Forelimb muscle (tissue), 1 donor: ENCODE measurements at places on chromosomes 4 and X.

- peak; percentile 60 for DNase-seq
Measured at GRCh38 chr4:56790691-56791091, 30.8 kb downstream of the SPINK2 start.

DNA sequence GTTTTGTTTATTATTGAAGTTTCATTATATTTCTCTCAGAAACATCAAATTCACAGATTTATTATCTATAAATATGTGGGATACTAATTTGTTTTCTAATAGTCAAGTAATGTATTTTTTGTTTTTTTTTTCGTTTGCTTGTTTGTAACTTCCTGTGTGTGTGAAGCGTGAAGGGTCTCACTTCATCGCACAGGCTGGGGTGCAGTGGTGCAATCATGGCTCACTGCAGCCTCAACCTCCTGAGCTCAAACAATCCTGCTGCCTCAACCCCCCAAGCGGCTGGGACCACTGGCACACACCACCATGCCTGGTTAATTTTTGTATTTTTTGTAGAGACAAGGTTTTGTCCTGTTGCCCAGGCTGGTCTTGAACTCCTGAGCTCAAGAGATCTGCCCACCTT, 55.1 kb downstream of the SH3RF1 start:
- no peak for DNase-seq

DNA sequence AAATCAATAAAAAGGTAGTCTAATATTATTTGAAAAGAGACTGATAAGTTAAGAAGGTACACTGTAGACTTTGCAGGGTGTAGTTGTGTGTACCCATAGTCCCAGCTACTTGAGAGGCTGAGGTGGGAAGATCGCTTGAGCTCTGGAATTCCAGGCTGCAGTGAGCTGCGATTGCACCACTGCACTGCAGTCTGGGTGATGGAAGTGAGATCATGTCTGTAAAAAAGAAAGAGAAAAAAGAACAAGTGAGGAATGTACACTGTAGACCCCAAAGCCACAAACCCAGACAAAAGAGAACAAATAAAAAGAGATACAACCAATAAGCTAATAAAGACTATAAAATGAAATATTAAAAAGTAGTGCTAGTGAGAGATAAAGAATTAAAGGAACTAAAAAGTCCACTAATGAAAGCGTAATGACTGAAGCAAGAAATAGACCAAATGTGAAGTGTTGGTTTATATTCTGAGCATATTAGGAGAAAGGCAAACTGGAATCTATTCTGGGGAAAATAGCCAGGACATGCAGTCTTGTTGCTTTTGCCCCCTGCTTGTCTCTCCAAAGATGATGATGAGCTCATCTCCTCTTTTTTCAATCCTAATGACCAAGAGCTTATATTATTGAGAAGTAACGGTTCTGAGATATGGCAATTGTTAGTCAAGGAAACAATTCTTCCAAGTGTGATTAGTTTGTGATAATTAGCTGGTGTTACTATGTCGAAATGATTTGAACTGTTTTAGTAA, 19.1 kb downstream of the GSX2 start:
- no peak for DNase-seq

DNA sequence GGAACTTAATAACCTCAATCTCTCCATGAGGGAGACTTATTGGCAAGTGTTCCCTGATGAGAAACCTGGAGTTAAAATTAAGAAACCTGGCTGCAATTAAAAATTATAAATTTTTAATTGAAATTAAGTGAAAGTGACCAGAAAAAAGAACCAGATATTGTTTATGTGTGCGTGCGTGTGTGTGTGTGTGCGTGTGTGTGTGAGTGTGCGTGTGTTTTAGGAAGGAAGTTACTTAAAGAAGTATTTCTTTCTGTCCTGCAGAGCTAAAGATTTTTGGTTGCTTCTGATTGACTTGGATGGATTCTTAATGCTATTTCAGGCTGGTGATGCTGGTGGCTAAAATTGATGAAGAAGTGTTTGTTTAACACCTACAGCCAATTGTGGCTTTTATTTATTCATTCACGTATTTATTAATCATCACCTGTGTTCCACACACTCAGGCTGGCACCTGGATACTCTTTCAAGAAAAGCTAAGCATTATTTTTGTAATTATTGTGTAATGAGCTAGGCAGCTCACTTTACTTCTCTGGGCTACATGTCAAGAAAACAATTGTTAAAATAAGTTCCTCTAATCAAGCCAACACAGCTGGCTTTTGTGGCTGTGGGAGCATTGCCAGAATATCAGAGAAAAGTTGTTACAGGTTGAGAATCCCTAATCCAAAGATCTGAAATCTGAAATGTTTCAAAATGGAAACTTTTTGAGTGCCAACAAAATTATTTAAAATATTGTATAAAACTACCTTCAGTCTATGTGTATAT, 68.5 kb downstream of the CEP44 start:
- DNase-seq = no peak

GRCh38 chrX:40177489-40177888, 79.7 kb upstream of the BCOR start:
- no peak for DNase-seq

- no peak for DNase-seq
Measured at GRCh38 chrX:56253832-56254703, 21.9 kb downstream of the KLF8 start.
